ENCODE measurements at places on chromosomes 1 and 21. TPM values are rescaled to one million over a fixed set of nuclear protein-coding genes. Genes with fewer than 3 reads are reported as not detected.

EXTL1 gene
- total RNA-seq, result not detected

IGSF21 gene
- not detected for total RNA-seq

STIL gene
- total RNA-seq, result 32.2 TPM

PRKAA2 gene
- total RNA-seq, result not detected

DNA sequence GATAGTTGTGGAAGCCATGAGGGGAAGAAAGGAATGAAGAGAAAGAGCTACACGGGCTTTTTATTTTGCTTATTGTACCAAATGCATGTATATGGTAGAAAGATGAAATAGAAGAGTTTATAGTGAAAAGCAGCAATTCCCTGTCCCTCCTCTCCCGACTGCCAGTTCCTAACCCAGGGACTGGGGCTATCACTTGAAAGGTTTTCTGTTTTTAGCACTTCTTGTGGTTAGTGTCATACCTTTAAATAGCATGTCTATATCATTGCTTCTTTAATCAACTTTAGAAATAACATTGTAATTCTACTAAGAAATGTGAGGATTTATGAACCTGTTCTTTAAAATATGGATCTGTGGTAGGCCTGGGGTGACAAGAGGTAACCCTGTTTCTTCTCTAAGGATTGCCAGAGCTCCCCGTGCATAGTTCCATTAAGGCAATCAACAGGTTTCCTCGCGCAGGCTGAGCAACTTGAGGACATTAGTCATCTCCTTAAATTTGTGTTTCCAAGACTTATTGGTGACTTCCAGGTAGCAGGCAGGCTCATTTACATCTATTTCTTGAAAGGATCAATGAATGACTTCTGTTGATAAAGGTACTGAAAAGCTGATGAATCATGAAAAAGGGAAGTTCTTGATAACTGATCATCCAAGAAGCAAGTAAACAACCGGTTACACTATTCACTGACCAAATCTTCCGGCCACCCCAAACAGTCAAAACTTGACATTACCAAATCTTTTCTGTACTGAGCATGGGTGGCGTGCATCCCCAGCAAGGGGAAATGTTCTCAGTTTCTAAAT, 37.8 kb upstream of the S1PR1 start:
- DNase-seq, result peak; percentile 72

DNA sequence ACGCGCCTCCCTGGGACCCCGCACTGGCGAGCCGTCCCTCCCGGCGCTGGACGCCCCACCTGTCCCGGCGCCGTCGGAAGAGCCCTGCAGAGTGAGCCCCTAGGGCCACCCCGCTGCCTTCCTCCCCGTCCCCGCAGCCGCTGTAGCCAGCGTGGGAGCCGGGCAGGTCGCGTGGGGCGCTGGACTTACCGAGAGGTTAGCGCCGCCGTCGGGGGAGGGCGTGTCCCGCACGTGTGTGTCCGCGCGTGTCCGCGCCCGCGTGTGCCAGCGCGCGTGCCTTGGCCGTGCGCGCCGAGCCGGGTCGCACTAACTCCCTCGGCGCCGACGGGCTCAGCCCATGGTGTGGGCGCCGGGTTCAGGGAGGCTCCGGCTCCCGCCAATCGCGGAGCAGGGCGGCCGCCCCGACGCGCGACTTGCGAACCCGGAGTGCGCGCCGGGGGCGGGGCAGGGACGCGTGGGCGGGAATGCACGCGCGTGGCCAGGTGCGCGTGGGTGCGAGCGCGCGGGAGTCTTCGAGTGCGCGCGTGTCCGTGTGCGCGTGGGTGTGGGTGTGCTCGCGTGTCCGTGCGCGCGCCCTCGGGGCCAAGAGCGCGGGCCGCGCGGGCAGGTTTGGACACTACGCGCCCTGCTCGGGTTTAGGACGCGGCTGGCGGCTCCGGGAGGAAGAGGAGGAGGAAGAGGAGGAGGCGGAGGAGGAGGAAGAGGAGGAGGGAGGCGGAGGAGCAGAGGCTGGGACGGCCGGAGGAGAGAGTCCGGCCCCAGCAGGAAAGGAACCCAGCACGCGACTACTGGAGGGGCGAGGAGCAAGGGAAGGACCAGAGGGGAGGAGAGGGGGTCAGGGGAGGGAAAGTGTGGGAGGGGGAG, 145.2 kb upstream of the ETS2 start:
- peak; percentile 23 for DNase-seq

DNA sequence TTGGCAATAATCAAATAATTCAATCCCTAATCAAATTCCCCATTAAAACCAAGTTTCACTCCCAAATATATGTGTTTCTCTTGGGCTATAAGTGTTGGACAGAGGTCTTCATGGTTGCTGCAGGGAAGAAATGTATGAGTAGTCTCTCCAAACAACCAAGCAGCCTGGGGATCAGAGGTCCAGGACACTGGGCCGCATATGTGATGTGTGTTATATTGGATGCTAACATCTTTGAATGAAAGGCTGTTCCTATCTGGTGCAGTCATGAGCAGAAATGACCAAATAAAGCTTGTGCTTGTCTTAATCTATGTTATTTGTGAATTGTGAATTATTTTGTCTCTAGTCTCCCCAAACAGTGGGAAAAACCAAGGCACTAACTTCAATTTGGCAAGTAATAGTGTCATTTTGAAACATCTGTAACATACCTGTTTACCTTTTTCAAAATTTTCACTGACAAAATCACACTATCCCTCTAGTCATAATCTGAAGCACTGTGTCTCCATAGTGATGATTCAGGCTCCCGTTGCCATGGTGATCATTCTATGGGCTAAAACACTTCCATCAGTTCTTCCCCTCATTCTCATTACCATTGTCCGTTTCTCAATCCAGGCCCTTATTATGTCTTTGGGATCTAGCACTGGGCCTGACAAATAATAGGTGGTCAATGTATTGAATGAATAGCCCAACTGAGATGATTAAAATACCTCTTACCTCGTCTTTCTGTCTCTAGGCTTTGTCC, 12.5 kb upstream of the TADA1 start:
- no peak for DNase-seq

GRCh38 chr1:147214842-147215539, 10.1 kb downstream of the FMO5 start:
- no peak for DNase-seq

All from activated T-cell treated with anti-CD3 and anti-CD28 coated beads, Interleukin-2, amount 50 U/mL, for 72 hours (primary cell).